Frontal cortex (tissue), 4 donors: ENCODE measurements at places on chromosomes 1 and 21. TPM values are rescaled to one million over a fixed set of nuclear protein-coding genes. Genes with fewer than 3 reads are reported as not detected.

OR2L13 gene
- total RNA-seq, result 1.6 TPM

S100A10 gene
- 2.4 TPM for total RNA-seq

TMPRSS15 gene
- not detected for total RNA-seq

ISG15 gene
- total RNA-seq, result 11.0 TPM

RGS13 gene
- total RNA-seq, result not detected

PTPRU gene
- total RNA-seq, result 30.2 TPM

HTR1D gene
- total RNA-seq, result under 0.01 TPM

ZNHIT6 gene
- total RNA-seq, result 11.4 TPM

LCE1E gene
- total RNA-seq, result not detected

KCNA3 gene
- total RNA-seq, result 20.8 TPM

LMNA gene
- total RNA-seq, result 14.3 TPM

CFH gene
- total RNA-seq, result 30.6 TPM

LCE2A gene
- total RNA-seq, result not detected

LAMB3 gene
- total RNA-seq, result 0.82 TPM

LIX1L gene
- total RNA-seq, result 17.1 TPM

RXRG gene
- total RNA-seq, result 42.0 TPM

LRRIQ3 gene
- 0.82 TPM for total RNA-seq

GJA9 gene
- not detected for total RNA-seq

MAP1LC3C gene
- total RNA-seq, result 0.82 TPM

LHX8 gene
- 2.4 TPM for total RNA-seq

EXTL1 gene
- total RNA-seq, result 1.2 TPM

NCF2 gene
- 4.9 TPM for total RNA-seq

CADM3 gene
- total RNA-seq, result 115 TPM

TINAGL1 gene
- 1.2 TPM for total RNA-seq

LCE1F gene
- not detected for total RNA-seq

ZNF678 gene
- total RNA-seq, result 48.1 TPM

CCDC27 gene
- total RNA-seq, result not detected

PIGK gene
- total RNA-seq, result 26.5 TPM

ERG gene
- total RNA-seq, result 0.82 TPM

SPRR3 gene
- total RNA-seq, result not detected

NTPCR gene
- 12.6 TPM for total RNA-seq

WDR77 gene
- total RNA-seq, result 20.8 TPM

ATP1A4 gene
- not detected for total RNA-seq

UBE2U gene
- not detected for total RNA-seq

TMEM51 gene
- total RNA-seq, result 1.6 TPM

TIE1 gene
- total RNA-seq, result 6.9 TPM

STIL gene
- total RNA-seq, result 7.7 TPM

PTPN14 gene
- total RNA-seq, result 1.6 TPM

CRB1 gene
- total RNA-seq, result 16.7 TPM

RAP1GAP gene
- 18.8 TPM for total RNA-seq

RNF19B gene
- 37.1 TPM for total RNA-seq

RASAL2 gene
- 28.9 TPM for total RNA-seq

WDR4 gene
- 10.2 TPM for total RNA-seq

ZMYM1 gene
- total RNA-seq, result 32.6 TPM

PLA2G2C gene
- not detected for total RNA-seq

LRRC7 gene
- total RNA-seq, result 159 TPM
